ENCODE measurements at places on chromosomes 1 and 21. TPM values are rescaled to one million over a fixed set of nuclear protein-coding genes. Genes with fewer than 3 reads are reported as not detected.

GRCh38 chr1:190212450-190212849, 265.2 kb downstream of the BRINP3 start:
- no peaks in the 10 kb centered on the region for H3K27me3 ChIP-seq
- no peaks in the 10 kb centered on the region for H3K36me3 ChIP-seq
- H3K4me3 ChIP-seq: no peak overlapping the region
- H3K27ac ChIP-seq: no peak overlapping the region
- no peak for DNase-seq

DNA sequence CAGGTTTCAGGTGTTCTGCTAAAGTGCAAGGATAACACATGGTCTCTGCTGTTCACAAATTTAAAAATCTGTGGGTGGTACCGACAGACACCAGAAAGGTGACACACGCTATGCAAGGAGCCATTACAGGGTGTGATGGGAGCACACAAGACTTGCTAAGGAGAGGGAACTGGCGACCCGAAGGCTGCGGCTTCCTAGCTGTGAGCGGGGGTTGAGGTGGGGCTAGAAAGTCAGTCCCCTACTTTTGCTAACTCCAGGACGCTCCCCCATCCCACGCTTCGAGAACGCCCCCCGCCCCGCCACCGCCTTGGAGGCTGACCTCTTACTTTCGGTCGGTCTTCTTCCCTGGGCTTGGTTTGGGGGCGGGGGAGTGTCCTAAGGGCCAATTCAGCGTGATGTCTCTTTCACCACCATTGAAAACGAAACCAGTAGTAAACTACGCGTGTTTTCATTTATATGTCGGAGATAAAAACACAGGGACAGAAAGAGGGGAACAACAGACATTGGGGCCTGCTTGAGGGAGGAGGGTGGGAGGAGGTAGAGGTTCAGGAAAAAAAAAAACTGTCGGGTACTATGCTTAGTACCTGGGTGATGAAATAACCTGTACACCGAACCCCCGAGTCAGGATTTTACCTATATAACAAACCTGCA, 1.1 kb downstream of the CKS1B start:
- DNase-seq: peak; percentile 32
- H3K36me3 ChIP-seq: no peaks in the 10 kb centered on the region
- no peaks in the 10 kb centered on the region for H3K27me3 ChIP-seq
- H3K27ac ChIP-seq: peak overlapping the region; percentile 95

DNA sequence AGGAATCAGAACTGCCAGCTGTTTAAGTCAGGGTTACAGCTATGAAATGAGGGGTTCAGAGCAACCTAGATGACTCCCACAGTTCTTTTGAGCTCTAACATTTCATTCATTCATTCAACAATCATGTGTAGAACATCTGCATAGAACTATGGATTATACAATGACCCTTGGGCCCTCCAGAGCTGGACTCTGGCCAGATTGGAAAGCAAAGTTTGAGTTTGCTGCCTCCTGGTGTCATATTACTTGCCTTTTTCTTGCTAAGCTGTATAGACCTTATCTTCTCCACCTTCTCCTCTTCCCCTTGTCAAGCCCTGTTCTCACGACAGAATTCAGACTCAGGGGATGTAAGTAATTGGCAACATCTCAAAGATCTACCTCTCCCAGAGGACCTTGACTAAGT, 4.0 kb downstream of the CASQ2 start:
- H3K36me3 ChIP-seq: no peaks in the 10 kb centered on the region
- H3K27me3 ChIP-seq: no peaks in the 10 kb centered on the region
- no peak for DNase-seq

GRCh38 chr21:17796037-17796403, 23.1 kb downstream of the C21orf91 start:
- no peaks in the 10 kb centered on the region for H3K36me3 ChIP-seq
- no peaks in the 10 kb centered on the region for H3K27me3 ChIP-seq
- no peak for DNase-seq
- peaks cover 50% of the 10 kb centered on the region for H3K4me1 ChIP-seq
- H3K4me3 ChIP-seq: no peak overlapping the region

PRDX6 gene
- 134 TPM for total RNA-seq

- no peak overlapping the region for H3K4me3 ChIP-seq
- no peaks in the 10 kb centered on the region for H3K36me3 ChIP-seq
- no peaks in the 10 kb centered on the region for H3K27me3 ChIP-seq
- no peak overlapping the region for H3K27ac ChIP-seq
These were observed 86.8 kb downstream of the COL24A1 start for GRCh38 chr1:86069757-86070145.

GRCh38 chr1:6347641-6348487, 45.7 kb downstream of the ACOT7 start:
- H3K36me3 ChIP-seq: no peaks in the 10 kb centered on the region
- peak overlapping the region; percentile 53 for H3K27ac ChIP-seq

DNA sequence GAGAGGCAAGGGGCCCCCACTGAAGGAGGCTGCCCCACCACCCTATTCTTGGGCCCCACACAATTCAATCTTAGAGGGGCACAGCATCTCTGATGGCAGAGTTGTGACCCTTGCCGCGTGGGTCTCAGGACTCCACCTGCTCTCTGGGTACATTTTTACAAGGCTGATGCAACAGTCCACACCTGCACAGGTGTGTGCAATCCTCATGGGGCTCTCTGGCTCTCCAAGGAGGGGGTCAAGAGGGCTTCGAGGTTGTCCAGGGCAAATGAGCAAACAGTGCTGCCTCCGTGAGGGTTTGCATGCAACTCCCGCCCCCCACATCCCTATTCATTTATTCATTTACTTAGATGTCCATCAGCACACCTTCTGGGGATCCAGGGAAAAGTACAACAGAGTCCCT, 81.6 kb upstream of the IFFO2 start:
- peaks cover 7% of the 10 kb centered on the region for H3K27me3 ChIP-seq
- H3K4me3 ChIP-seq: no peak overlapping the region
- no peak overlapping the region for H3K27ac ChIP-seq
- H3K4me1 ChIP-seq: no peaks in the 10 kb centered on the region

HES5 gene
- not detected for total RNA-seq

- no peak for DNase-seq
- no peak overlapping the region for H3K4me3 ChIP-seq
- no peaks in the 10 kb centered on the region for H3K27me3 ChIP-seq
- no peaks in the 10 kb centered on the region for H3K36me3 ChIP-seq
These were observed 35.8 kb downstream of the CELF3 start for GRCh38 chr1:151680826-151681225.

DNA sequence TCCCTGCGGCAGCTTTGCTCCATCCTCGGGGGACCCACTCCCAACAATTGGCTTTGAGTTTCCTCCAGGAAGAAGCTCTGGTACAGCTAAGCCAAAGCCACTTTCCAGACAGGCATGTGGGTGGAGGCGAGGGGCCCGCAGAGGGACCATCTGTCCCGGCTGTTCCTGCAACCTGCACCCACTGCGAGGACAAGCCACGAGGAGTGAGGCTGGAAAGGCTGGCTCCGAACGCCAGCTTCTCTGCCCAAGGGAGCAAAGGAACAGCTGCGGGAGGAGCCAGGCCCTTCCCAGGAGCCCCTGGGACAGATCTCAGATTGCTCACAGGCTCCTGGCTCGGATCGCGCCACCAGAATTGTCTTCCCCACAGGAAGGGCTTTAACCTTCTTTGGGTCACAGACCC, 28.3 kb upstream of the PEF1 start:
- H3K4me3 ChIP-seq: no peak overlapping the region
- H3K4me1 ChIP-seq: peaks cover 3% of the 10 kb centered on the region
- H3K27me3 ChIP-seq: peaks cover 6% of the 10 kb centered on the region
- DNase-seq: no peak
- H3K27ac ChIP-seq: no peak overlapping the region

- no peak overlapping the region for H3K27ac ChIP-seq
- no peak overlapping the region for H3K4me3 ChIP-seq
- no peaks in the 10 kb centered on the region for H3K4me1 ChIP-seq
- no peaks in the 10 kb centered on the region for H3K27me3 ChIP-seq
These were observed 32.5 kb upstream of the FHAD1 start for GRCh38 chr1:15214527-15214926.

TEX38 gene
- not detected for total RNA-seq

GRCh38 chr1:167456524-167456923, 61.8 kb downstream of the CD247 start:
- peaks cover 4% of the 10 kb centered on the region for H3K36me3 ChIP-seq
- H3K4me1 ChIP-seq: peaks cover 73% of the 10 kb centered on the region
- peak overlapping the region; percentile 66 for H3K27ac ChIP-seq
- H3K4me3 ChIP-seq: peak overlapping the region; percentile 72

GRCh38 chr1:43518935-43519686, 11.6 kb upstream of the PTPRF start:
- H3K4me1 ChIP-seq: no peaks in the 10 kb centered on the region
- DNase-seq: no peak
- no peak overlapping the region for H3K4me3 ChIP-seq
- no peaks in the 10 kb centered on the region for H3K36me3 ChIP-seq
- peaks cover 29% of the 10 kb centered on the region for H3K27me3 ChIP-seq
- no peak overlapping the region for H3K27ac ChIP-seq

REN gene
- not detected for total RNA-seq

Data from CD8-positive, alpha-beta memory T cell (primary cell).